ENCODE measurements at places on chromosomes 12 and 14.

- no peak for DNase-seq
Measured at GRCh38 chr12:88868050-88868449, 287.8 kb upstream of the KITLG start.

DNA sequence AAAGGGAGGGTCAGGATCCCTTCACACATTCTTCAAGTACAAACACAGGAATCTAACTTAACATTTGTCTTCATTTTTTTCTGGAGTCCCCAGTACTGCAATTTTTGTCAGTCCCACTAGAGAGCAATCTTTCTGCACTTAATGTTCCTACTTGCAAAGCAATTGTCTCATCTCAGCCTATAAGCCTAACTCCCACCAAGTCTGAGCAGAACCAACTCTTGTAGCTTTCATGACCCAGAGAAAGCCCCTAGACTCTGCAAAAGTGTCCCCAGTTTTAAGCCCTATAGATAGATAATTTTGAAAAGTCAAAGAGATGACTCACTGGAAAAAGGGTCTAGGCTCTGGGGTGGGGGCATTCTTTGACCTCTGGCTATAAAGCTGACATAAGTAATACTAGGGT, 1.8 kb upstream of the ZBTB39 start:
- DNase-seq, result no peak

GRCh38 chr14:72801836-72802587, 91.9 kb downstream of the DPF3 start:
- no peak for DNase-seq

DNA sequence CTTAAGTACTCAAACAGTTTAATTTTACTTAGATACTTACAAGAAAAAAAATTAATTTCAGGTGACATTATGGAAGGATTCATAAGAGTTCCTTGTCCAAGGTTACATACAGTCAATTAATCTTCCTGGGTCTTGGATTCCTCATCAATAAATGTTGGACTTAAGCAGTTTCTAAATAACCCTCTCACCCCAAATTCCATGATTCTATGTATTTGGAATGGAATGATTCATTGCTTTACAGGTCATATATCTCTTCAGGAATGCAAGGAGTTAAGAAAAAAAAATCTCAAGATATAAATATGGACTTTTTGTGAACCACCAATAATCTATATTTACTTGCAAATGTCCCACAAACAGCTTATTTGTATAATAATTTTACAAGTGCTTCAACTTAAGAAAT, 84.2 kb upstream of the BMP4 start:
- no peak for DNase-seq

DNA sequence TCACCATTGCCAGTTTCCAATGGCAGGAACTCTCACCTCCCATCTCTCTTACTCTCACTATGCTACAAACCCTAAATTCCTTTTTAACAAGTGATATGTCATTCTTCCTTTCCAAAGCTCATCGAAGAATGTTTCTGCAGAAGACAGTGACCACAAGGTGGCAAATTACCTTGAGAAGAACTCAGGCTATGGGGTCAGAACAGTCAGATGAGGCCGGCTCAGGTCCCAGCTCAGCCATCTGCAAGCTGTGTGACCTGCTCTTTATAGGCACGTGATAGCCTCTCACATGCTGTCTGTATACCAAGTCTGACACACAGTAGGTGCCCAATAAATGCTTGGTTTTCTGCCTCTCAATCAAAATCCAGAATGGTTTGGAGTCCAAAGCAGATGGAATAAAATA, 80.7 kb downstream of the FOXN3 start:
- no peak for DNase-seq

- DNase-seq, result no peak
Measured at GRCh38 chr14:96737881-96738280, 59.3 kb upstream of the VRK1 start.

- DNase-seq, result no peak
Measured at GRCh38 chr12:128388461-128389000, 121.6 kb downstream of the TMEM132C start.

Data from nephron progenitor cell (in vitro differentiated cells).